ENCODE measurements at places on chromosomes 12 and 14.

DNA sequence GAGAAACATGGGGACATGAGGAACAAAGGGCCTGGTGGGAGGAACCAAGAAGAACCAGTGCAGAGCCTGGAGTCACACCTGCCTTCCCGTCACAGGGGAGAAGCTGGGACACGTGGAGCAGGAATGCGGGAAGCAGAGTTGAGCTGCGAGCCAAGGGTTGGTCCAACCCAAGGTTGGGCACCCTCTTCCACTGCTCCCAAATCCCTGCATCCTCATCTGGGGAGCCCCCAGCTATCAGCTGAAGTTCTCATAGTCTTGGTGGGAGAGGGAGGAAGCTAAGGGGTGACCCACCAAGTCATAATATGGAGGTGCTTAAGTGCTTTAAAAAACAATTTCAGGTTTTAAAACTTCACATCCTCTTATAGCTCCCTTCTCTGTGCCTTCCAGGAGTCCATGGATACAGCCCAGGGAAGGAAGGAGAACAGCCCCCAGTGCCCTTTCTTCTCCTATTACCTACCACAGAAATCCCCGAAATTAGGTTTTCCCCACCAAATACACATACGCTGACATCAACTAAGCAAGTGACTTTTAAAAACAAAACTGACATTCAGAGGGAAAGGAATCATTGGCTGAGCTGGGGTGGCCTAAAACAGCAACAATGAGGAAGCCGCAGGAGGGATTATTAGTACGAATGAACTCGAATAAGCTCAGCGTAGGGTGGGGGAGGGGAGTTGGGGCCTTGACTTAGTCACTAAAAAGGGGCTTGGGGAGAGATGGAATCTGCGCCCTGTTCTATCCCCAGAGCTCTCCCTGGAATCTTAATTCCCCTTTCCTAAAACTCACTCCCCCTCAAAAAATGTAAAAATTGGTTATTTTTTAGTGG lies 4.5 kb downstream of the MYL6 start:
- DNase-seq = no peak

DNA sequence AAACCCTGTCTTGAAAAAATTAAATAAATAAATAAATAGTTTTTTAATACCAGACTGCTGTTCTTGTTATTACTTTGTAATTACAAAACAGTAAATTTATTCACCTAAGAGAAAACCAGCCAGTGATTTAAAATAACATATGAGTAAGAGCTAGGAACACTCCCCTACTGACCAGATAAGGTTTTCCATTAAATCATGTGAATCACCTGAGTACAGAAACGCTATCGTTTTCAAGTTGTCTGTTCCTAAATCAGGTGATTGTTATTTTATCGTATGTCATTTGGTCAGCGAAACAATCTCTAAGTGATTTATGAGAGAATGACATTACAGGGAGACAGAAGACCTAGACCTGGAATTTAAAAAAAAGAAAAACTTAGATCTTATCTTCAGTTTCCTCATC lies 47.3 kb downstream of the RPS29 start:
- DNase-seq = no peak

DNA sequence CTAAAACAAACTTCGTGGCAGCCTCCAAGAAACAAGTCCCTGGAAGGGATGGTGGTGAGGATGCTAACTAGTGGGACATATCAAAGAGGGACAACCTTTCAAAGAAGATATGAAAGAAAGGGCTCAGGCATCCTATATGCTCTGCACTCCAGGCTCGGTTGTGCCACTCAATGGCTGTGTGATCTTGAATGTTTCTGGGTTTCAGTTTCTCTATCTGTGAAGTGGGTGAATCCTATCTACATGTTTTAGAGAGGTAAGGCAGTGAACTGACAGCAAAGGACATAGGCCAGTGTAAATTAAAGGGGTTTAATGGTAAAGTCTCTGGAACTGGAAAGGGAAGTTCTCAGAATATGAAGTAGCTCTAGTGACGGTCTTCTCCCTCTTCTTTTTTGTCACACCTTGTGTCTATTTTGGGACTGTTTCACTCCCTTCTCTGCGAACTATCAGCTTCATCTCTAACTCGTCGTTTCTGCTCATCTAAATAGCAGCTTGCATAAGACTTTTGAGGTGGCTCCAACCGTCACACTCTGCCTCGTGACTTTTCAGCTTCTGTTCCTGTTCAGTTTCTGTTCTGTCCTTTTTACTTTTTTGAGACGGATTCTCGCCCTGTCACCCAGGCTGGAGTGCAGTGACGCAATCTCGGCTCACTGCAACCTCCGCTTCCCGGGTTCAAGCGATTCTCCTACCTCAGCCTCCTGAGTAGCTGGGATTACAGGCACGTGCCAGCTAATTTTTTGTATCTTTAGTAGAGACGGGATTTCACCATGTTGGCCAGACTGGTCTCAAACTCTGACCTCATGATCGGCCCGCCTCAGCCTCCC lies 273.6 kb downstream of the SUDS3 start:
- no peak for DNase-seq

DNA sequence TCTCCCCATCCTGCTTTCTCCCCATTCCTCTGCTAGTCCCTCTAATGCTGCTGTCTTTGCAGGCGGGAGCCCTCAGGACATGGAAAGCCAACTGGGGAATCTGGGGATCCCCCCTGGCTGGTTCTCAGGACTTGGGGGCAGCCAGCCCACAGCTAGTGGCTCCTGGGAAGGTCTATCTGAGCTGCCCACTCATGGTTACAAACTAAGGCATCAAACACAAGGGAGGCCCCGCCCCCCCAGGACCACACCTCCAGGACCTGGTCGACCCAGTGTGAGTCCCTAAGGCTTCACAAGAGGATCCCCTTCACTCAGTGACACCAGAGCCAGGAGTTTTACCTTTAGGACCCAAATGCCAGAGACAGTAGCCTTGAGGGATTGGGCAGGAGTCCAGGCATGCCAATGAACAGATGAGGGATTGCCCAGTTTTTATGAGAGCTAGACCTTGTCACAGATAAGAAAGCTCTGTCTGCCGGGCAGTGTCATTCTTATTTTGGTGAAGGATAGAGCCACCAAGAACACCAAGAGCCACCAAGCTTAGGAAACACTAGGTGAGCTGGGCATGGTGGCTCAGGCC lies 8.0 kb upstream of the CPNE6 start:
- DNase-seq = no peak

DNA sequence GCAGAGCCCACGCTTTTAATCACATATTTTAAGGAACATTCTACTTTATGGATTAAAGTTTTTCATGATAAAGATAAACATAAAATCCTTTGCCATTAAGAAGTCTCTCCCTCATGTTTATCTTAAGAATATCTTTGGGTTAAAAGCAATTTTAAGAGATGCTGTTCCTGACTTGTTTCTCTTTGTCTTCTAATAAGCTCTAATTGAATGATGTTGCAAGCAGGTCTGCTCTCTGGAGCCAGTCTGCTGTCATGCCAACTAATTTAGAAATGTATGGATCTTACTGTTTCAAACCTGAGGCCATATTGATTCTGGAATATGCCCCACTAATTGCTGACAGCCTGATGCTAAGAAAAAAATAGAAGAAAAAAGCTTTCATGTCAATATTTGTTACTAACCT lies 173.6 kb downstream of the TTC8 start:
- DNase-seq = no peak

DNA sequence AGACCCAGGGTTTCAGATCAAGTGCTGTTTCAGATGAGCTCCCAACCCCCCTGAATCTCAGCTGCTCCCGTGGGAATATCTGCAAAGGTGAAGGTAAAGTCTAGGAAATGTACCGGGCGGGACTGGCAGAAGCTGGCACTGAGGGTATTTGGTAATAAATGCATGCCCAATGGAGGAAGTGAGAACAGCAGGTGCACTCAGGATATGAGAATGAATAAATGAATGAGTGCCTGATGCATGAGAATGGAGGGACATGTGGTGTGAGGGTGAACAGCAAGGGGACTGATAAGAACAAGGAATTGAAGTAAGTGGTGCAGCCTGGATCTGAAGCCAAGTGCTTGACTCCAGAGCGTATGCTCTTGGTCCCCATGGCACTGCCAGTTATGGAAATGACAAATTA lies 11.6 kb downstream of the RAPGEF3 start:
- no peak for DNase-seq

DNA sequence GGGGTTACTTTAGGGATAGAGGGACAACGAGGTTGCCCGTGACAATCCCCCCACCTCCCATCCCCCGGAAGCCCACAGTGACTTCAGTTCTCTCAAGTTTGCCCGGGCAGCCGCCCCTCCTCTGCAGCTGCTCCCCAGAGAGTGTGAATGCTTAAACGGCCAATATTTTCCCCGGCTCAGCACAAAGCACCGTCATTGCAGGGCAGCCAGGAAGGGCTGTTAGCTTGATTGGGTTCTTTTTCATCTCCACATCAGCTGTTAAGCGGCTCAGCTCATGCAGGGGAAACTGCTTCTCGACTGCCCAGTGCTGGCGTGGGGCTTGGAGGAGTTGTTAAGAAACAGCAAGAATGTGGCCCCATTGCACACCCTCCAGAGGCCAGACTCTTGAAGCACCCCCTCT lies 120.5 kb upstream of the NCOR2 start:
- DNase-seq = no peak

- DNase-seq = no peak
Observed at GRCh38 chr14:78959674-78960264, 789.6 kb downstream of the NRXN3 start.

DNA sequence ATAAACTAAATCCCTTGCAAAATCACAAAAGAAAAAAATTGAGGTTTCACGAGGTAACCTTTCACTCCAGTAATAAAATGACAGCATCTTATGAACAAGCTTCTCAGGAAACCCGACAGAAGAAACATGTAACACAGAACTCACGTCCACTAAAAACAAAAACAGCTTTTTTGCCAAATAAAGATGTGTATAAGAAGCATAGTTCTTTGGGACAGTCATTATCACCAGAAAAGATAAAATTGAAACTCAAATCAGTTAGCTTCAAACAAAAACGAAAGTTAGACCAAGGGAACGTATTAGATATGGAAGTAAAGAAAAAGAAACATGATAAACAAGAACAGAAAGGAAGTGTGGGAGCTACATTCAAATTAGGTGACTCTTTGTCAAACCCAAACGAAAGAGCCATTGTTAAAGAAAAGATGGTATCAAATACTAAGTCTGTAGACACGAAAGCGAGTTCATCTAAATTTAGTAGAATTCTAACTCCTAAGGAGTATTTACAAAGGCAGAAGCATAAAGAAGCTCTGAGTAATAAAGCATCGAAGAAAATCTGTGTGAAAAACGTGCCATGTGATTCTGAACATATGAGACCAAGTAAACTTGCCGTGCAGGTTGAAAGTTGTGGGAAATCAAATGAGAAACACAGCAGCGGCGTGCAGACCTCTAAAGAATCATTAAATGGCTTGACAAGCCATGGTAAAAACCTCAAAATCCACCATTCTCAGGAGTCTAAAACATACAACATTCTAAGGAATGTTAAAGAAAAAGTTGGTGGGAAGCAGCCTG lies 25.8 kb downstream of the RESF1 start:
- DNase-seq = no peak

DNA sequence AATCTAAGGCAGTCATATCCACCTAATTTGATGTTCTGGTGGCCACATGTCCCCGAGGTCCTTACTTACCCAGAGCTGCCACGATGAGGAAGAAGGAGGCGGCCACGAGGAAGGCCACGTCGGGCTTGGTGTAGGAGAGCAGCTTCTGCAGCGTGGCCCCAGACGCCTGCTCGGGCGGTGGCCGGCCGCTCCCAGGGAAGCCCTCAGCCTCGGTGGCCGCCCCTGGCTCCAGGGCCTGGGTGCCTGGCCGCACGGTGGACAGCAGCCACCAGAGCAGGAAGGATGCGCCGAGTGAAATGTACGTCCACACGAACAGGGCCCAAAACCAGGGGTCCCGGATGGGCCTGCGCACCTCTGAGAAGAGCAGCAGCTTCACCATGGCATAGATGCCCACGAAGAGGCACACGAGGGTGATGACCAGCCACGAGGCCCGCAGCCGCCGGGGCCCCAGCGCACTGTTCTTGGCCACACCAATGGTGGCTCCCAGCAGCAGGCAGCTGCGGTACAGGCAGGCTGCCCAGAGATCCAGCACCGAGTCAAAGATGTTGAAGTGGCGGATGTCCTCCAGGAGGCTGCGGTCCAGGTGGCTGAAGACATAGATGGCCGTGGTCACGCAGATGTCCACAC lies 6.6 kb downstream of the ABCB9 start:
- DNase-seq = no peak

GRCh38 chr12:26233631-26234030 lies 38.3 kb downstream of the SSPN start:
- DNase-seq = no peak

GRCh38 chr14:102967506-102967795 lies 45.0 kb downstream of the AMN start:
- no peak for DNase-seq

- no peak for DNase-seq
Observed at GRCh38 chr12:106646472-106646871, 63.7 kb downstream of the RFX4 start.

DNA sequence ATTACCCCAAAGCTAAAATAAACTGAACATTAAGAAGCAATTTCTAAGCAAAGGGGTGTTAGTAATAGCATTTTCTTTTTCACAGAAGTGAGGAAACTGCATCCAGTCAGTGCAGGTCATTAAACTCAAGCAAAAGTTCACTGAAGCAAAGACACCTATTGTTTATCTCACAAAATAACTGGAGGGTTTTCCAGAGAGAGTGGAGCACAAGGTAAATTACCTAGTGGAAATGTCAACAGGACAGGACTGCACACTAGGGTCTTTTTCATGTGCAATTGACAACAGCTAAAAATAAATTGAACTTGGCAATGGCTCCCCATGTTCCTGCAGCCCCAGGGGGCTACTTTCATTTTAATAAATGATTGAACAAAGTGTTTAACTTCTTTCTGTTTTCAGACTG lies 742.0 kb downstream of the GALC start:
- DNase-seq = no peak

DNA sequence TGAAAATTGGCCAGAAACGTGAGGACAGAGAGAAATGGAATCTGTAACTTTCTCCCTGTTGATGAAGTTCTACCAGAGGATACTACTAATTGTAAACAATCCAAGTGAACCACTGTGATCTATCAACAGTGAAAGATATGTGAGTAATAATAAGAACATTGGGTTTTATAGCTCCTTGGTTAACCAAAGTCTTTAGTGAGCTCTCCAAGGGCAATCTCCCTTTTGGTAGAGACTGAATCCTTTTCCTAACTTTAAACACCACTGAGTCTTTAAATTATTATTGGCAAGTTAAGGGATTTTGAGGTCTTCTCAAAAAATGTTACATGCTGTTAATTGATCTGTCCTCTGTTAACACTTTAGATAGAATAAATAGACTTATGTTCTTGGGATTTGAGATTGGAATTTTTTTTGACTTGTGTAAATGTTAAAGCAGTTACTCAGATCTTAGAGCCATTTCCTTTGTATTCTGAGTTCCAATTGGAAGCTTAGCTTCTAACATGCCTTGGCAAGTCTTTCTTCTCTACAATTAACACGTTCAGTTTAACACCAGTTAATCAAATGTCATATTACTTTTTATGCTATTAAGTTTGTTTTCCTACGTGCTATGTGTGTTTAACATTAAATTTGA lies 338.2 kb upstream of the DDHD1 start:
- DNase-seq = no peak

Measured in activated naive CD4-positive, alpha-beta T cell (primary cell).